ENCODE measurements at places on chromosomes 5 and 9.

DNA sequence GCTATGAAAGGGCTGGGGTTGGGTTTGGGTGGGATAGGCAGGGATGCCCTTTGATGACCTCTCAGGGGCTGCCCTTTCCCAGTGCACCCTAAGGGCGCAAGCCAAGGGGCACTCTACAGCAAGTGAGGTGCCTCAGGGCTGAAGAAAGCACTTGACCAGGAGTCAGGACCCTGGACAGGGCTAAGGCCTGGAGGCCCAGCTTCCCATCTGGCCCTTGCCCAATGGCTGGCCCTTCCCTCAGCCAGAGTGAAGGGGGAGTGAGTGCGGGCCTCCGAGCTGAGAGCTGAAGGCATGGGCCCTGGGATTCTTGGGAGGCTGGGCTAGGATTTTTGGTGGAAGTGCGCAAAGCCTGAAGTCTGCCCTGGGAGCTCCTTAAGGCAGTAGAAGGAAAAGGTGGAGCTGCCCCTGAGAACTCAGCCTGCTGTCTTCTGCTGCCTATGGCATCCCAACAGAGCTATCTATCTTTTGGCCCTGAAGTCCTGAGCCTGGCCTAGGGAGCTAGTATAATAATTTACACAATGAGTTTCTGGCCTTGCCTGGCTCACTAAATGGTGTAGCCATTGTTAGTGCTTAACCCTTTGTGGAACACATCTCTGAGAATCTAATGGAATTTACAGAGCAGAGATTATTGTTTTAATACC lies 16.4 kb downstream of the JADE2 start:
- no peak for DNase-seq

DNA sequence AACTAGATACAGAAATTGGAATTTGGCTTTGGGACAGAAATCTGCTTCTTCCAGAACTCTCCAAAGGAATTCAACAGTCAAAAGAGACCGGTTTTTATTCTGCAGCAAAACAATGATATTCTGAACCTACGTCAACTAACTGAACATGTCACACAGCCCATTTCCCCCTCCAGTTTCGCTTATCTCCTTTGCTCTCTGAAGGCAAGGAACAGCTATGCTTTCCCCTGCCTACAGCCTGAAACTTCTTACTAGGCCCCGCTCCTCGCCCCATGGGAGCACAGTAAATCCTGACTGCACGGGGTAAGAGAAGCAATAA lies 488 bp downstream of the SKIC3 start:
- no peak for DNase-seq

GRCh38 chr5:133930061-133930812 lies 38.2 kb downstream of the C5orf15 start:
- no peak for DNase-seq

DNA sequence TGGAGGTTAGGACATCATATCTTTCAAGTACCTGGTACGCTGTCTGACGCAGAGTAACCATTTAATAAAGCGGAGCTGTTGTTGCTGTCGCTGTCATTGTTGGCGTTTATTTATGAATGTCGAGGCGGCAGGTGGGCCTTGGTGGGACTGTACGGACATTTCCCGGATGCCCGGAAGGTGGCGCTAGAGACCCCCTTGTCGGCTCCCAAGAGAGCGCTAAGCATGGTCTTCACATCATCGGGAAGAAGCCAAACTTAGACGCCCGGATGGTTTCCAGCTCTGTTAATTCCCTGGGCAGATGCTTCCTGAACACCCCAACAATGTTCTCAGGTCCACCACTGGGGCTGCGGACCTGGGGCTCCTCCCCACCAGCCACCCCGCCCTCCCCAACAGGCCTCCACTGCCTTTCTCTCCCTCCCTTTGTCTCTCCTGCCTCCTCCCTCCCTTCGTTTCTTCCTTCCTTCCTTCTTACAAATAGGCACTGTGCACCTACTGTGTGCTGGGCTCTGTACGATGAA lies 54.1 kb downstream of the DUSP1 start:
- peak; percentile 70 for DNase-seq

DNA sequence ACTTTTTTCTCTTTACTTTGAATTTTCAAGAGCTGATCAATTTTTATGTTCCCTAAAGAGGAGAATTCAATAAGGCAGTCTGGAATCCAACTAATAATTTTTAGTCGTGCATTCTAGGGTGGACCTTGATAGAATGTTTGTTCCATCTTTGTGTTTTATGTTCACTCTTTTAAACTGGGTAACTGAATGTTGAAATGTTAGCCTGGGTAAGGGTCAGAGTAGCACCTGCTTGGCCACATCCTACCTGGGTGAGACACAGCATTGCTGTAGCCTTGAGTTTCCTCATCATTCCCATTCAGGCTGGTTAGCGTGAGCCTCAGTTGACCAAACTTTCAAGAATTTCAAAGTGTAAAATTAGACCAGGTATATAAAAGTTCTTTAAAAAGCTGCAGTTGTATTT lies 85.0 kb downstream of the SGCD start:
- no peak for DNase-seq

Measured in nucleus accumbens (tissue), 56 donors.